Retina (tissue), 1 donor: ENCODE measurements at places on chromosomes 12 and 14.
A peak's percentile ranks its signal among the peaks of the same experiment; 100 is the strongest.

DNA sequence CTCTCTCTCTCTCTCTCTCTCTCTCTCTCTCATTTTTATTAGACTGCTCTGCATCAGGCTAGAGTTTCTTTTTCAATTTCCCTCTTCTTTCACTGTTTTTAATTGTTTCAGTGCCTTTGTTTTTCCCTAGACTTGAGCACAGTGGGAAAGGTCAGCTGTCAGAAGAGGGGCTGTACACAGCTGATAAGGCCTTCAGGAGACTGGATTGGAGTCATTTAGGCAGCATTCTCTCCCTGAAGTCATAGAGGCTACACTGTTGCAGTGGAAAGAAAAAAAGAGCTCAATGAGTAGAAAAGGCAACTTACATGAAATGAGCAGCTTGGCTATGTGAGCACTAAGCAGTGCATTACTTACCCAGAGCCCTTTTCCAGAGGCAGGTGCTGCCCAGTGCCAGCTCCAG lies 456.9 kb downstream of the NRXN3 start:
- DNase-seq, result no peak

GRCh38 chr14:54564071-54564867 lies 2.7 kb upstream of the SAMD4A start:
- DNase-seq, result peak; percentile 58

GRCh38 chr14:80850197-80850814 lies 91.2 kb downstream of the CEP128 start:
- peak; percentile 21 for DNase-seq

GRCh38 chr14:100531152-100532121 lies 55.8 kb downstream of the BEGAIN start:
- DNase-seq, result no peak

DNA sequence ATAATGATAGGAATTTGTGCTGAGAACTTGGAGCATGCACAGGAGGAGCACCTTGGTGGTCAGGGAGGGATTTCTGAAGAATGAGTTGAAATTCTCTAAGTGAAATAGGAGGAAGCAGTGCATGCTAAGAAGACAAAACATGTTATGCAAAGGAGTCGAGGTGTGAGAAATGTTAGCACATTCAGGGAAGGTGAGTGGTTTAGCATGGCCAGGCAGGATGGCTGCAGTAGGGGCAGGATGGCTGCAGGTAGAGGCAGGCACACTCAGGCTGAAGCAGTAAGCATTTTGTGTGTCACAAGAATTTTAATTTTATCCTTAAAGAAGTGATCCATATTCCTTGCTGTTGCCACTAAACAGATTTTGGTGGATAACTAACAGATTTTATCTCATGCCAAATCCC lies 46.3 kb downstream of the CATSPERB start:
- no peak for DNase-seq

DNA sequence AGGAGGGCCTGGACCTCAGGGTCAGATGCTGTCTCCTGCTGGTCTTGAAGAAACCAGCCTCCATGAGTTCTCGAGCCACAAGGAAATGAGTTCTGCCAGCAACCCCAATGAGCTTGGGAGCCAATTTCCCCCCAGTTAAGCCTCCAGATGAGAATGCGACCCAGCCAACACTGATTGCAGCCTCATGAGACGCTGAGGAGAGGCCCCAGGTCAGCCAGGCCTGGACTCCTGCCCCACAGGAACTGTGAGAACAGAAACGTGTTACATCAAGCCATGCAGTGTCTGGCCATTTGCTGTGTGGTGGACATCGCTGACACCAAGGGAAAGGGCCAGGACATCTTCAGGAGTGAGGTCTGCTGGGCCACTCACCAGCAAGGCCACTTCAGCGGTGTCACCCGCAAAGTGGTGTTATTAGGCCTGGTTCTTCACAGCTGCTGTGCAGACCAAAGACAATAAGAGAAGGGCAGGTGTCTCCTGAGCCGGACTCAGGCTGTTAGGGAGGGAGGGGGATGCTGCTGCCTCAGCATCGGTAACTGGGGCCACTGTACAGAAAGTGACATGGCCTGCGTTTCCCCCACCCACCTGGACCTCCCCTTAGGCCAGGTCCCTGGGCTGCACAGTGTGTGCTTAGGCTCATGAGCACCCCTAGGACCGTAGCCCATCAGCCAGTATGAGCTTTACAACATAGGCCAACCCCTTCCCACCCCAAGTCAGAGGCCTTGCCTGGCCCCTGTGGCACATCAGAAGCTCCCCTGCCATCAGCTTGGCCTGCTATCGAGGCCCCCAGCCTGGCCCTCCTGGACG lies 272.4 kb upstream of the RTL1 start:
- no peak for DNase-seq

DNA sequence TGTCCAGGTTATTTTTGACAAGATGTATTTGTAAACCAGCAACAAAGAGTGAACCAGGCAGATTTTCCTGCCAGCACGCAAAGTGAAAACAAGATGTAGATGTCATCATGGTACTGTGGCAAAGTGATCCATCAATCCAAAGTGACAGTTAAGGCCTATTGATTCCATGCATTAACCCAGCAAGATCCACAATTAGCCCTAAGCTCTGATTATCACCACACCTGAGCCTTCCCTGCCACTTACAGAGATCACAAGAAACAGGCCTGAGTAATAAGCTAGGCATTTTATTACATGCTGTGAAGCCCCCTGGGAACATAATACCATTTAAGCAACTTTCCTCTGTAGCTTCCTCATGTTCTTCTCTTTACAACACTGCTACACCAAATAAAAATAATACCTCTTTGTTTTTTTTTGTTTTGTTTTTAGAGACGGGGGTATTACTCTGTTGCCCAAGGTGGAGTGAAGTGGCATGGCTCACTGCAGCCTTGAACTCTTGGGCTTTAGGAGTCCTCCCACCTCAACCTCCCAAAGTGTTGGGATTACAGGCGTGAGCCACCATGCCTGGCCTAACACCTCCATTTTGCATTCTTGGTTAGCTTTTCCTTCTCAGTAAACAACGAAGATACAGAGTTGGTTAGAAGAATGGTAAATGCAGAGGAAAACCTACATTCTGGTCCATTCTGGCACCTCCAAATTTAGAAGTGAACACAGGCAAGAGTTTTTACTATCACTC lies 85.5 kb downstream of the STON2 start:
- DNase-seq, result no peak

DNA sequence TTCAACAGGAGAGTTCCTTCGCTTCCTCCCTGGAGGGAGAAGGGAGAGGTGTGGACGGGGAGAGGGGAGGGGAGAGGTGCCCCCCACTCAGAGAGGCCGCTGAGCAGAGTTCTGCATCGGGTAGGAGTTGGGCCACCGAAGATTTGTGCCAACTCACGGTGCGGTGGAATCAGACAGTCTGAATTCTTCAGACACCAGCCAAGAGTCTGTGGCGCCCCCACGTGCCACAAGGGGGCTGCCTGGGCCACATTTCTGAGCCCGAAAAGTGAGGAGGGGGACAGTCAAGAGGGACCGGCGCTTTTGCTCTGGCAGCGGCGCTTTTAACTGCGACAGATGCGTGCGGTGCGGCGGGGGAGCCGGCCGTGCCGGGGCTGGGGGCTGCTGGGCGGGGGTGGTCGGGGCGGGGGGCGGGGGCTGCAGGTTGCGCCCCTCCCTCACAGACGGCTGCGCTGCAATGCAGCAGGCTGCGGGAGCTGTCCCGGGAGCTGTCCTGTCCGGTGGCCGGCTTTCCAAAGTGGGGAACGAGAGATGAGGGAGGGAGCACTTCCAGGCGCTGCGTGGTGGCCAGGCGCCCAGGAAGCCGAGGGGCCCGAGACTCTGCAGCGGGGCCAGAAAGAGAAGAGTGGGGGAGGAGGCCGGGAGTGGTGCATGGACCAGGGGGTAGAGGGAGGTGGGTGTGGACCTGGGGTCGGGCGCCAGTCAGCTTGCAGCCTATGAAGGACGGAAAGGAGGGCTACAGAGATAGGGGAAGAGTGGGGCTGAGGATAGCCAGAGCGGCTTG lies 975 bp upstream of the RTL1 start:
- DNase-seq, result peak; percentile 77

DNA sequence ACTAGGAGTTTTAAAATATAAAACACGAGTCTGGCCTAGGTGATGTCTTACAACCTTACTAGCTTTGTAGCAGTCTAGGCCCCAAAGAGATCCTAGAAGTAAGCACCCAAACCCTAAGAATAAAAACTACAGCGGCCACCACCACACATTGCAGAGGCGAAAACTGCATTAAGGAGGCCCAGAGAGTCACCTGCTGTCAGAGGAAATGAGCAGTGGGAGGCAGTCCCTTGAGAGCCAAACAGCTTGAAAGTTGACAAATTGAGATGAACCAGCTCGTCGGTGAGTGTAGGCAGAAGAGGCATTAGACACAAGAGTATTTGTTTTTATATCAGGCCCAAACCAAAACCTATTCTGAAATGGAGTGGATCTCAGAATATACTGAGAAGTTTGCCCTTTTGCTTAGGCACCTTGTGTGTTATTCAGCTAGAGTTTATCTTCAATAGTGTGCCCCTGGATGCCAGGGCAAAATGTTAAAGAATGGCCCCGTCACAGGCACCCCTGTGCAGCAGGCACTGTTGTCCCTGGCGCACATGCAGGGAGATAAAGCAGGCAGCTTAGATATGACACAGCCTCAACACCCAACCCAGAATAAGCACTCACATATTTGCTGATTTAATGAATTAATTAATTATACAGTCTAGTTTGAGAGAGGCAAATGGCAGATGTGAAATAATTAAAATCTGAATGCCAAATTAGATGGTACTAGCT lies 56.7 kb downstream of the TTC7B start:
- no peak for DNase-seq

- DNase-seq, result no peak
Observed at GRCh38 chr14:104130974-104131651, 7.3 kb upstream of the KIF26A start.

DNA sequence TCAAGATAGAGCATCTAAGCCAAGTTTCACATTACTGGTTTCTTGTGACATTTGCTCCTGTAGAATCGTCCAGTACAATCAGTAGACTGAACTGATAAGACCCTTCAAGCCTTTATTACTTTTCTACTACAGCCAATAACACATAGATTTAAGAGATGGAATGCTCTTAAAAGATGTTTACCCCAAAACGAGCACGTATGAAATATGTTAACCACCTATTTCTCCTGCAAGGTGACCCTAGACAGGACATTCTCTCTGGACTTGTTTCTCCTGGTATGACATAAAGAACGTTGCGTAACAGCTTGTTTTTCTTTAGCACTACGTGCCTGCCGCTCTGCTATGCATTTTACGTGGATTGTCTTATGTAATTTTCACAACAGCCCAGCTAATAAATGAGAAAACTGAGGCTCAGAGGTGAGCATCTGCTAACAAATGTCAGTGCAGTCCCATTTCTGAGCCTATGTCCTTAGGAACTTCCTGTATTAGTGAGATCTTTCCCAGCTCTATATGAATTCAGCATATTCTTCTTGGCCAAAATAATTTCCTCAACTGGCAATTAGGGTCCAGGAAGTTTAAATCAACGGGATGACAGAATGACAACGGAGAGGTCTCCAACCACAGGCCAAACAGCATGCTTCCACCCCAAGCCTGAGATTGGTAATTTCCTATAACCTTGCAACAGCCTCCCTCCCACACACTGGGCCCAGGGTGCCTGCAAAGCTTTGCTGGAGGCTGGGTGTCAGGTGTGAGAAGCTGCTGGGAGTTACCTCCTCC lies 3.7 kb downstream of the NFKBIA start:
- DNase-seq, result no peak

DNA sequence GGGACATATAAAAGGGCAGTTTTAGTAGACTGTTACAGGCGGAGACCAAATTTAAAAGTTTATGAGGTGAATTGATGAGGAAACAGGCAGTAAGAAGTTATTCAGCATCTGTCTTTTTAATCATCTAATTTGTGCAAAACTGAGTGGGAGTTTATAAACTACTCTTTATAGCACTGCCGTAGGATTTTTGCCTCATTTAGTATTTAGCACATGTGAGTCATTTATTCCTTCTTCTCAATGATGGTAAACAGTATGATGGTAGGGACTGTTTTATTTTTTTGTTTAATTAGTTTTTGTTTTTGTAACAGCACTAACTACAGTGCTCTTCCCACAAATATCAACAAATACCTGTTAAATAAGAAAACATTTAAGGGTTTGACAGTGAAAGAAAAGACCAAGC lies 20.6 kb downstream of the TOGARAM1 start:
- DNase-seq, result no peak

DNA sequence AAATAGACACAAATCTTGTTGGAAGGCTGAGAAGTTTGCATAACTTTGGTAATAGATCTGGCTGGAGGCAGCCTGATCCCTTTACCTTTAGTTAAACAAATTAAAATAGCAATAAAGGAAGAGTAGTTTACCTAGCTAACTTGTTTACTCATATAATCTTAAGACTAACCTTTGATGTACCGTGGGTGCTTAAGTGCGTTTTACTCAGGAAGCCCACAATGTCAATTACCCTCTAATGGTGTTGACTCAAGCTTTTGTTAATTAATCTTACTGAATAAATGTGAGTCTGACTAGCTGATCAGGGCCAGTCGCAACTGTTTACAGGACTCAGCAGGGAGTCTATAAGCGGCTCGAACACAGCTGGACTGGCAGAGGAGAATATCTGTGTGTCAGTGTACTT lies 51.5 kb downstream of the FAR2 start:
- DNase-seq, result peak; percentile 16

- peak; percentile 84 for DNase-seq
Observed at GRCh38 chr14:72451054-72451972, 442.6 kb downstream of the DPF3 start.

DNA sequence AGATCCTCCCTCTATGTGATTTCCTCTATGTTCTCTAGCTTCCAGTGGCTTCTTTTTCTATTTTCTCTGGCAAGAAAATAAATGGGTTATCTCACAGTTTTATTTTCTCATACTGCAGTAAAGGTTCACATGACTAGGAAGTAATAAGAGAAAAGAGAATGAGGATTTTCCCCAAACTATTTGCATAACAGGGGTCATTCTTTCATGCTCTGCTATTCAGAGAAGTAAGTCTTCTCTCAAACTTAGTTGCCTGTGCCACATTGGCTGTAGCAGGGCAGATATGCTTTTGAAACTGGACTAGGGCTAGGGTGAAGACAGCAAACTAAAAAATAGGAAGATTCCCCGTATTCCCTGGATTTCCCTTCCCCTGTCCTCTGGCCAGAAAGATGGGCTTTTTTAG lies 57.4 kb downstream of the ACSM4 start:
- DNase-seq, result no peak

- no peak for DNase-seq
Observed at GRCh38 chr14:68665131-68665530, 127.7 kb downstream of the ZFP36L1 start.
